Lower lobe of right lung (tissue), 2 donors: ENCODE measurements at places on chromosomes 5 and 9. TPM values are rescaled to one million over a fixed set of nuclear protein-coding genes. Genes with fewer than 3 reads are reported as not detected.
A peak's percentile ranks its signal among the peaks of the same experiment; 100 is the strongest.

GRCh38 chr9:113807173-113808061, 68.7 kb upstream of the ZNF618 start:
- peak overlapping the region; percentile 24 for H3K4me3 ChIP-seq
- no peaks in the 10 kb centered on the region for H3K27me3 ChIP-seq
- no peak for DNase-seq
- no peak overlapping the region for H3K27ac ChIP-seq
- H3K4me1 ChIP-seq = peaks cover 14% of the 10 kb centered on the region

DNA sequence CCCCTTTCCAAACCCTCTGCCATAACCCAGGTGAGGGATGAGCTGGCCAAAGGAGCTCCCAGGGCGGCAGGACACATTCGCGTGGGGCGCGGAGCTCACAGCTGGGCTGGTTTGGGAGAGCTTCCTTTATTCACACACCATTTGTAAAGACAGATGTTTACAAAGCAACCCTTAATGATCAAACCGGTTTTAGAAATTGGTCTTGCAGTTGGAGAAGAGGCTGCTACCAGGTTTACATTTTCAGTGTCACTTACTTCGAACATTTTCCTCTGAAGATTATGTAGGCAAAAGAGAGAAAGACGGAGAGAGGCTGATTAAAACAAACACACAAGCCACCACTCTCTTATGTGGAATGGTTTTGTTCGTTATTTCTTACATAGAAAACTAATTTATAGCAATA, 648.7 kb downstream of the IRX1 start:
- no peak for DNase-seq
- H3K27me3 ChIP-seq = no peaks in the 10 kb centered on the region
- no peak overlapping the region for H3K4me3 ChIP-seq
- no peak overlapping the region for H3K27ac ChIP-seq

GRCh38 chr9:3674561-3674960, 148.8 kb upstream of the RFX3 start:
- DNase-seq = no peak
- no peak overlapping the region for H3K4me3 ChIP-seq
- H3K27ac ChIP-seq = no peak overlapping the region

DNA sequence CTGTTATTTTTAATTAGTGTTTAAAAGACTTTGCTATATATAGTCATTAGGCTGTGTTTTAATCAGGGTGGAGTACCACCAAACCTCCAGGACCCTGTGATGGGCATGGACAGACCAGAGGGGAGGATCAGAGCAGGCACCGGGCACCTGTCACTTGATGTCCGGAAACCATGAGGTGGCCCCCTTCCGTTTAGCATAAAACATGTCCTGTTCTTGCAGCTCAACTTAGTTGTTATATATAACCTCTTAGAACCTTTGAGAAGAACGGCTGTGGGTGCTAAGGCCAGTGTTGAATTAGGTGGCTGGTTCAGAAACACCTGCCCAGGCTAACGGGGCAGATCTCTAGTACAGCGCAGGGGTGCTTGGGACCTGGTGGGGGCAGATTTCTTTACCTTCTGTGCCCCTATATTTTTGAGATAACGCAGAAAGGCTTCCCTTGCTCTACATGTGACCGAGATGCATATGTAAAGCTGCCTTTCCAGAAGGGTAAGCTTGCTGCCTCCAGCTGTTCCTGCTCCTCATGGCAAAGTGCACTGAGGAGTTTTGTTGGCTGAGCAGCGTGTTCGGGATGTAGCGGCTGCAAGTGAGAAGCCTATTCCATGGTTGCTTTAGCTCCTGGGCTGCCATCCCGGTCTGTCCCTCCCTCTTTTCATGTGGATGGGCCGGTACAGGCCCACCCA, 255.5 kb downstream of the FANCC start:
- H3K36me3 ChIP-seq = peaks cover 58% of the 10 kb centered on the region
- no peak for DNase-seq
- no peaks in the 10 kb centered on the region for H3K27me3 ChIP-seq
- no peak overlapping the region for H3K27ac ChIP-seq
- H3K4me1 ChIP-seq = peaks cover 79% of the 10 kb centered on the region
- no peak overlapping the region for H3K4me3 ChIP-seq

DNA sequence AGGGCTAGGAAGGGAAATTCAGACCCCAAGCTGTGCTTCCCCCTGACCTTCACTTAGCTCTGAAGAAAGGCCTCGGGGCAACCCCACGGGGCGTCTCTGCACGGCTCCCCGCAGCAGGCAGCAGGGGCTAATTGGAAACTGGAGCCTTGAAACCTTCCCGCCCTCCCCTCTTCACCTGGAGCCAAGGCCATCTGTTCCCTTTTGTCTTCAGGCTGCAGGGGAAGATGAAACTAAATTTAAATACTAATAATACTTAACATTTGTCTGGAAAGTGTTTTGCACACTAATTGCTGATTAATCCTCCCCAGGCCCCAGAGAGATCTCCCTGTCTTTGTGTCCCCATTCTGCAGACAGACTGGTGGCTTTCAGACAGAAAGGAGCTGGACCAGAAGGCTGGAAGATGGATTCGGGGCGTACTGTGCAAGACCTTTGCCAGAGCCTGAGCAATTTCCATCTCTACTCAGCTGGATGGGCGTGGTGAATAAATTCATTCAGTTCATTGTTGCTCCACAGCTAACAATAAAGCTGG, 34.1 kb upstream of the CPLX2 start:
- no peaks in the 10 kb centered on the region for H3K4me1 ChIP-seq
- H3K27ac ChIP-seq = no peak overlapping the region
- H3K4me3 ChIP-seq = no peak overlapping the region
- no peaks in the 10 kb centered on the region for H3K27me3 ChIP-seq
- DNase-seq = no peak
- no peaks in the 10 kb centered on the region for H3K36me3 ChIP-seq

DNA sequence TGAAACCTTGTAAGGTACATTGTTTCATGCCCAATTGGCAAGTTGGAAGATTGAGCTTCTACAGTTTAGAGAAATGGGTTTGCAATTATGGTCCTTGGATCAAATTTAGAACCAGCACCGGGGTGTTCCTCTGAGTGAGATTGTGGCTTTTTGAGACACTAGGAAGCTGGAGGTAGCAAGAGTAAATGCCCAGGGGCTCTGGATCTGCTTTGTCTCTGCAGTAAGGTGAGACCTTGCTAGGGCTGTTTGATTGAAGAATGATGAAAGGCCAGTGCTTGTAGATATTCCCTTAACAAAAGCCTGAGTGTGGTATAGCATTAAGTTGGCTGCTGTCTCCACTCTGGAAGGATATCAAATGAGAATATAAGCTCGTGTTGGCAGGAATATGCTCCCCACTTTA, 36.0 kb downstream of the WWC1 start:
- DNase-seq = no peak
- H3K4me3 ChIP-seq = no peak overlapping the region
- no peak overlapping the region for H3K27ac ChIP-seq
- peaks cover 12% of the 10 kb centered on the region for H3K4me1 ChIP-seq

ACOT12 gene
- not detected for total RNA-seq

SCGB3A2 gene
- 624 TPM for total RNA-seq

TAF9 gene
- total RNA-seq = 35.7 TPM

DNA sequence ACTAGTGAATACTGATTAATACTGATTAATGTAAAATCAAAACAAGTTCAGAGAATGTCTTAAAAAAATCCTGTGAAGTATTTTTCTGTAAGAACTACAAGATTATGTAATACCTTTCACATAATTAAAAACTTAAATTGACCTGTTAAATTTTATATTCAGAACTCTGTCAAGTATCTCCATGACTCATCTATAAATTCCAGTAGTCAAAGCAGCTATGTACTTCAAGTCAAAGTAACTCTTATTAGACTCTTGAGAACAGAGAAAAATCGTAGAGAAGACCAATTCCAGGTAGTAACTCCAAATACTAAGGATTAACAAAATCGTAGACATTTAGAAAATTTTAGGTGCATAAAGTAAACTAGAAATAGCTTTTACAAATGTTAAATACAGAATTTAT, 77.1 kb downstream of the HOMER1 start:
- no peak for DNase-seq
- no peak overlapping the region for H3K27ac ChIP-seq
- no peaks in the 10 kb centered on the region for H3K36me3 ChIP-seq
- H3K4me1 ChIP-seq = no peaks in the 10 kb centered on the region
- no peaks in the 10 kb centered on the region for H3K27me3 ChIP-seq
- no peak overlapping the region for H3K4me3 ChIP-seq
